Brain pericyte (primary cell): ENCODE measurements at places on chromosomes 2 and 18.

- no peak for DNase-seq
Observed at GRCh38 chr2:177551989-177552421, 159.4 kb downstream of the AGPS start.

DNA sequence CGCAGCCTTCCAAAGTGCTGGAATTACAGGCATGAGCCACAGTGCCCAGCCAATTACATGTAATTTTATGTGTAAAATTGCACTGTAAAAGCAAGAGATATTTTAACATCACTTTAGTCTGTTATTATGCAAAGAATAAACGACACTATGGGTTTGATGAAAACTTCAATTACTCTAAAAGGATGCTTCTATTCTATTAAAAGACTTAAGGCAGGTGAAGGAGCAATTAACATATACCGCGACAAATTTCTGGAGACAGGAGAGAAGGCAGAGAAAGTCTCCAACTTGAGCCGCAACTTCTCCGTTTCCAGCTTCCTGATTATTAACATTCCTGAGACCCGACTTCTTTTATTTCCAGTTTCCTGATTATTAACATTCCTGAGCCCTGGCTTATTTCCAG lies 53.7 kb downstream of the FAM210A start:
- DNase-seq = no peak

DNA sequence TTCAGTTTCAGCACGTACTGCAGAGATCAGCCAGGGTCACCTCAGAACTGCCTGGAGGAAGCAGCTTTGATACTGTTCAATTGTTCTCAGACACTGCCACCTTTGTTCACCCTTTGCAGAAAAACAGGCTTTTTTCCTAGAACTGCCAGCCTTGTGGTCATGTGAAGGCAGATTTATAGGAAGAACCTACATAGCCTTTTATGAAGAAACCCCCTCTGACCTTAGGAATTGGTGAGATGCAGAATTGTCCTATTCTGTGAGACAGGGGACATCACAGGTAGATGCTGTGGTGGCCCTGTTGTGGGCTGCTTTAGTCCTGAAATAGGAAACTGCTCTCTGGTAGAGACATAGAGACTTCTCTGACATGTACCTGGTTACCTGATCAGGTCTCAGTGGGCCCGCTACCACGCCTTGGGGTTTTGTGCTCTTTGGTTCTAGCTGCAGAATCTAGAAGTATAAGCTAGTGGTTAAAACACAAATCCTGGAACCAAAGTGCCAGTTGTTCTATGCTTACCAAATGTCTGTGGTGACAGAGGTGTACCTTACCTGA lies 206.6 kb downstream of the AGPS start:
- no peak for DNase-seq

GRCh38 chr2:89820248-89820647 lies 1128.8 kb downstream of the RPIA start:
- DNase-seq = no peak

DNA sequence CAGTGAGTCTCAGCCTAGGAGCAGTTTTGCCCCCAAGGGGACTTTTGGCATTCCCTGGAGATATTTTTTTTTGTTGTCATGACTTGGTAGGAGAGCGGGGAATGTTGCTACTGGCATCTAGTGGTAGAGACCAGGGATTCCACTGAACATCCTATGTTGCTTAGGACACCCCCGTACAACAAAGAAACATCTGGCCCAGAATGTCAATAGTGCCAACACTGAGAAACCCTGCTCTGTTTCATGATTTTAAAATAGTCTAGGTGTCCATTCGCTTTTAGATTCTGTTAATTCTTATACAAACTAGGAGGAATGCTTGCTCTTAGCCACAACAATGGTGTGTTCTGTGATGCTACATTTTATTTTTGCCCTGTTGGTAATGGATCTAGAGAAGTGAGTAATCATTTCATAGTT lies 225.8 kb upstream of the SIX3 start:
- DNase-seq = no peak

DNA sequence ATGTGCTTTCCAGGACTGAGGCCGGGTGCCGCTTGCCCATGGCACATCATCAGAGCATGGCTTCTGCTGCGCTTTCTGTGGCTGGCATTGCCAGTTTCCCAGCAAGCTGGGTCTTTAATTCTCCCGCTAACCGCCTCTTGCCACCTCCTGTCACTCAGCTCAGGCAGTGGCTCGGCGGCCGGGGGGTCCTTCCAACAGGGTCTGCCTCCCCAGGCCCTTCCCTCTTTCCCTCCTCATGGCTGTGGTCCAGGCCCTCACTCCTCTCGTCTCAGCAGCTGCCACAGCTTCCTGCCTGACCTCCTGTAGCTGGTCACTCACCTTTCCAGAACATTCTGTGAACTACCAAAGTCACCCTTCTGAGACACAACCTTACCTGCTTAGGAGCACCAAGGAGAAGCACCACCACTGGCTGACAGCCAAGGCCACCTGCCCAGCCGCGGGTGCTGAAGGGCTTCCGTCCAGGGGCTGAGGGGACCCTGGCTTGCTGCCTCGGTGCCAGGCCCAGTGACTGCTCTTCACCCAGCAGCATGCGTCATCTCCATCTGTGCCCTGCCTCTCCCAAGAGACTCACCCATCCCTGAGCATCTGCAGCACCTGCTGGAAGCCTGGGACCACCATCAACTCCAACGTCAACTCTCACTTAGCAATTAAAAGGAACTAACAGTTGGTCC lies 22.6 kb downstream of the CHMP1B start:
- DNase-seq = no peak

GRCh38 chr2:13821255-13821880 lies 811.1 kb upstream of the LRATD1 start:
- no peak for DNase-seq

DNA sequence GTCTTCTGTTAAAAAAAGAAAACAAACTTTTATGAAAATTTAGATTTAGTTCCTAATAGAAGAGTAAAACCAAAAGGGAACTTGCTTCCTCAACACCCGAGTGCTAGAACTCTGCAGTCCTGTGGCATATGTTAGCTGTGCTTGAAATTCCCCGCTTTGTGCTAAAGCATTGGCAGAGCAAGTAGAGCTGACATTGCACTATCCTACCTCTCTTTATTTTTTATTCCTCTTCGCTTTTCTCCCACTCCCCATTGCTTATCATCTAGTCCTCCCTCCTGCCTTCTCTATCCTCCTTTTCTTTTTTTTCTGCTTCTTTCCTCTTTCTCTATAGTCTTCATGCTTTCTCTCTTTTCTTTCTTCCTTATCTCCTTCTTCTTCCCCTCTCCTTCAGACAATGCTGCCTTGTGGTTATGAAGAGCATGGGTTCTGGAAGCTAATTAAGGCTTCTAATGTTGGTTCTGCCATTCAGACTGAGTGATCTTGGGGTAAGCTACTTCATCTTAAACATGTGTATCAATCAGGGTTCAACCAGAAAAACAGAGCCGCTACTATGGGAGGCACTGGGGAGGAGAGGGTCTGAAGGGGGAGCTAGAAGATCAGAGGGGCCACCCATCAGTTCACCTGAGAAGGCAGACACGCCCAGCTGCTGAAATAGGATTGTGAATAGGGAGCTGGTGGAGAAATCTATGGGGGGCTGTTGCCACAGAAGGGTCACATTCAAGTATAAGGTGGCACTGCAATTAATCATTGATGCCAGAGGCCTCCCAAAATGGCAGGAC lies 31.4 kb upstream of the PELI1 start:
- no peak for DNase-seq

DNA sequence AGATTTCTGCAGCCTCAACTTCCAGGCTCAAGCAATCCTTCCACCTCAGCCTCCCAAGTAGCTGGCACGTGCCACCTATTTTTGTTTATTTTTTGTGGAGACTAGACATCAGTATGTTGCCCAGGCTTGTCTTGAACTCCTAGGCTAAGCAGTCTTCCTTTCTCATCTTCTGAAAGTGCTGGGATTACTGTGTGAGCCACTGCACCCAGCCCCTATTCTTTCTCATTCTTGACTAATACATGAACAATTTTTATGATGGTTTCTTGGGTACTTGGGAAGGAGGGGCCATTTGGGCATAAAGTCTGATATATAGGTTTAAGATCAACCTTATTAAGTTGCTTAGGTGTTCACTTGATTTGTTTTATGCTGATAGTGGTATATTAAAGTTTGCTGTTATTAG lies 26.2 kb downstream of the EPC2 start:
- DNase-seq = no peak

DNA sequence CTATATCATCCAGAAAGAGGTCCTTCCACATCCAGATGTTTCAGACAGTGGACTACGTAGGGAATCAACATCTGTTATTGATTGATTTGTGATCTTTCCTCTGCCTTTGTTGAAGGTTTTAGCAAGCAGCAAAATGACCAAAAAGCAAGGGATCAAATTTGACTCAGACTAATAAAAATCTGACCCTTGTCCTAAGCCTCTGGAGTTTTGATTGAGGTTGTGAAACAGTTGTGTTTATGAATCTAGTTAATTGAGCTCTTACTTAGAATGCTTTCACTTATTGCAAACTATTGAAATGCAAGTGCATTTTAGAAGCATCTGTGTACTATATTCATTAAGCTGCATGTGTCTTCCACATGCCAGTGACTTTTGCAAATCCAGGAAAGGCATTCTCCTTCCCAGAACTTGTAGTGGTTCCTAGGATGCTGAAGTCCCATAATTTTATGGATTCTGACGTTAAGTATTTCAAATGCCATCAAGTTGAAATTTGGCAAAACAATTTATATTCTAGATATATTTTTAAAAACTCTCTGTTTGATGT lies 116.0 kb downstream of the MTX2 start:
- no peak for DNase-seq

- no peak for DNase-seq
Observed at GRCh38 chr2:56222481-56222880, 38.7 kb downstream of the CCDC85A start.
